Astrocyte of the cerebellum (primary cell): ENCODE measurements at places on chromosomes 1 and 21.

DNA sequence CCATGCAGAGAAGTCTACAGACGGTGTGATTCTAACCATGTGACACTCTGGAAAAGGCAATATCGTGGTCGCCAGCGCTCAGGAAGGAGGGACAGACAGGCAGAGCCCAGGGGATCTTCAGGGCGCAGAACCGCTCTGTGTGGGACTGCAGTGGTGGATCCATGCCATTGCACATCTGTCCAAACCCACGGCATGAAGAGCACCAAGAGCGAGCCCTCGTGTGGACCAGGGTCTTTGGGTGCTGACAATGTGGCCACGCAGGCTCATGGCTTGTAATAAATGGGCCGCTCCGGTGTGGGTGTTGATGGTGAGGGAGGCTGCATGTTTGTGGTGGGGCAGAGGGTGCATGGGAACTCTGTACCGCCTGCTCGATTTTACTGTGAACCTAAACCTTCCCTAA is 25.3 kb upstream of the POFUT2 start:
- no peak for DNase-seq

GRCh38 chr1:116306840-116307442 is 66.1 kb upstream of the ATP1A1 start:
- DNase-seq: no peak

GRCh38 chr1:35748326-35748725 is 21.5 kb downstream of the CLSPN start:
- no peak for DNase-seq

DNA sequence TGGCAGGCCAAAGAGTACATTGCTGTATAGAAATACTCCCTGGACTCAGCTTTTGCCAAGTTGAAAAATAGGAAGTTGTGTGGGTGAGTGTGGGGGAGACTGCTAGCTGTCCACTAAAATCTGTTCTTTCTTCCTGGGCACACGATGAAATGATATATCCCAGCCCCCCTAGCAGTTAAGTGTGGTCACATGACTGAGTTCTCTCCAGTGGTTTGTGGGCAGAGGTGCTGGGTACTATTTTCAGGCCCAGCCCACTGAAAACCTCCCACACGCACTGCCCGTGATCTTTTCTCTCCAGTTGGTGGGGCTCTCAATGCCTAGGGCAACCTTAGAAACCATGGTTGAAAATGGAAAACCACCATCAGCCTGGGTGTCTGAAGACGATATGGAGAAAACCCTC is 119.7 kb upstream of the LMO4 start:
- DNase-seq: no peak

DNA sequence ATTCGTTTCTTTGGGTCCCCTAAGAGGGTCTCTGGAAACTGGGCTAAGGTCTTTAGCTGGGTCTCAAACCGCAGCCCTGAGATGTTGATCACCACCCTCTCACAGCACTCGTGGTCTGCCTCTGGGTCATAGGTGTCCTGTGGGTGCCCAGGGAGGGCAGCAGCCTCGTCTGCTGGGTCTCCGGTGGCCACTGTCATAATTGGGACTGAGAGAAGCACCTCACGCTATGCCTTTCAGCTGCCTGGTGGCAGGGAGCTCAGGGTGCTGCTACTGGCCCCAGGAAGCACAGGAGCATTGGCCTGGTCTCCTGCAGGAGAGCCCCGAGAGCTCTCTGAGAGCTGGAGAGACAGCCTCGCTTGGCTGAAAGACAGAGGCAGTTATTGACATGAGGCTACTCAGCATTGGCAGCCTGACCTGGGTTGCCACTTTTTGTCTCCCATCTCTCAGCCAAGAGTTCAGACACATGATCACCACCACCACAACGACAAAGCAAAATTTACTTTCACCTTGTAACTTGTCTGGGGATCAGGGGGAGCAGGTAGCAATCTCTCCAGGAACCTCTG is 1.5 kb downstream of the KCNA2 start:
- DNase-seq: no peak

- no peak for DNase-seq
Observed at GRCh38 chr1:83123019-83123418, 875.9 kb downstream of the TTLL7 start.

DNA sequence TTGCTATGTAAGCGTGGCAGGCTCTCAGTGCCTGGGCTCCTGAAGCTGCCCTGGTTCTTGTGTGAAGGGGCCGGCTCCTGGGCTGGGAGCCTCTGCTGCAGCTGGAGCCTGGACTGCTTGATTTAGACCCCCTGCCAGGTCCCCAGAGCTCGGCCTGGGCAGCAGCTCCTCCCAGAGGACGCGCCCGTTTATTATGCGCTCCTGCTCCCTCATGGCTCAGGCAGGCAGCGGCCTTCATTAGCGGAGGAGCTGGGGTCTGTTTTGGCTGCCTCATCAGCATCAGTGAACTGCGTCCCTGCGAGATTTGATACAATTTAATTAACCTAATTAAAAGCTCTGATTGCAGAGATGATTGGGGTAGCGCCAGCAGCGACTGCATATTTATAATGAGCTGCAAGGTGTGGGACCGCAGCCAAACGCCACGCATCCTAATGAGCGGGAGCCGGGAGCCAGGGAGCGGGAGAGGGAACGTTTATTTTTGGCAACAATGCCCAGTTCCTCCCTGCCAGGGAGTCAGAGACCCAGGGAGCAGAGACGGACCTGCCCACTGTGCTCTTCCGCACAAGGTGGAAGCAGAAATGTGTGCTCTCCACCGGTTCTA is 16.6 kb downstream of the UTP11 start:
- no peak for DNase-seq

DNA sequence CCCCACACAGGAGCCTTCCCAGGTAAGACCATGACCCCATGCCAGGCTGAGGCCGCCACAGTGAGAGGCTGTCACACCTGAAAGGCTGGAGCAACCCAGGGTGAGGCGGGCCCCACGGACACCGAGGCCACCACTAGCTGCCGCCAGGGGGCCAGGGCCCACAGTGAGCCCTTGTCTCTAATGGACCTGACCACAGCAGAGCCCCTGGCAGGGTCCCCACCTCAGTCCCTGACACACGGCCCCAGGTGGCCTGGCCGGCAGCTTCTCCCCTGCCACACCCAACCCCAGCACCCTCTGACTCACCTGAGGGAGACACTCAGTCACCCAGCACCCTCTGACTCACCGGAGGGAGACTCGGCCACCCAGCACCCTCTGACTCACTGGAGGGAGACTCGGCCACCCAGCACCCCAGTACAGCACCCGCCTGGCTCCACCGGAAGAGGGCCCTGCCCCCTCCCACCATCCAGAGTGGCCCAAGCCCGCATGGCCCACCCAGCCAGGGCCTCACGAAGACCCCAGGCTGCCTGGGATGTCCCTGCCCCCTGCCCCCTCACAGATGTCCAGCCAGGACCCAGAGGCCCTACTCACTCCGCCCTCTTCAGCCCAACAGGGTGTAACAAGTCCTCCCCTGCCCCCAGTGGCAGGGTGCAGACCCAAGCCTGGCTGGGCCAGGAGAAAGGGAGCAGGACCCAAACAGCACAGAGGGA is 4.4 kb downstream of the DVL1 start:
- DNase-seq: no peak

DNA sequence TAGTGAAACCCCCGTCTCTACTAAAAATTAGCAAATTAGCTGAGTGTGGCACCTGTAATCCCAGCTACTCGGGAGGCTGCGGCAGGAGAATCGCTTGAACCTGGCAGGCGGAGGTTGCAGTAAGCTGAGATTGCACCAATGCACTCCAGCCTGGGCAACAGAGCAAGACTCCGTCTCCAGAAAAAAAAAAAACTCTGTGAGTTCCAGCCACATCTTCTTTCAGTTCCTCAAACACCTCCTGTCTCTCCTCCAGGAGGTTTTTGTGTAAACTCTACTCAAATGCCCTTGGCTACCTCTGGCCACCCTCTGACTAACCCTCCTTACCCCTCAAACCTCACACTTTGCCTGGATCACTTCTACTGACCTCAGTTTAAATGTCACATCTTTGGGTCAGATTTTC is 38.1 kb downstream of the RCSD1 start:
- DNase-seq: no peak

GRCh38 chr1:208670778-208671177 is 426.6 kb upstream of the PLXNA2 start:
- DNase-seq: no peak

DNA sequence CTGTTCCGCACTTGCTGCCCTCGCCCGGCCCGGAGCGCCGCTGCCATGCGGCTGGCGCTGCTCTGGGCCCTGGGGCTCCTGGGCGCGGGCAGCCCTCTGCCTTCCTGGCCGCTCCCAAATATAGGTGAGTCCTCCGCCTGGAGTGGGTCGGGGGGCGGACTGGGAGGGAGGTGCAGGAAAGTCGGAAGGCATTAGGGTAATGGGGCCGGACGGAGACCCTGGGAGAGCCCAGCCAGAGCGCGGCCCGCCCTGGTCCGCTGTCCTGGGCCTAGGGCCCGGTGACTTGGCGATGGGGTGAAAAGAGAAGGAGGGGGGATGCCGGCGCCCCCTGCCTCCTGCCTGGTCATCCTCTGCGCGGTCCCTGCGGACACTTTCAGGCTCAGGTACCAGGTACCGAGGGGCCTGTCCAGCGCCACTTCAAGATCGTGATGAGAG is 243 bp downstream of the ADAM15 start:
- no peak for DNase-seq

GRCh38 chr1:18109756-18110597 is 2.4 kb downstream of the IGSF21 start:
- no peak for DNase-seq
